ENCODE measurements at places on chromosomes 3 and 15.

- no peak for DNase-seq
Measured at GRCh38 chr3:67635806-67636205, 18.6 kb downstream of the SUCLG2 start.

DNA sequence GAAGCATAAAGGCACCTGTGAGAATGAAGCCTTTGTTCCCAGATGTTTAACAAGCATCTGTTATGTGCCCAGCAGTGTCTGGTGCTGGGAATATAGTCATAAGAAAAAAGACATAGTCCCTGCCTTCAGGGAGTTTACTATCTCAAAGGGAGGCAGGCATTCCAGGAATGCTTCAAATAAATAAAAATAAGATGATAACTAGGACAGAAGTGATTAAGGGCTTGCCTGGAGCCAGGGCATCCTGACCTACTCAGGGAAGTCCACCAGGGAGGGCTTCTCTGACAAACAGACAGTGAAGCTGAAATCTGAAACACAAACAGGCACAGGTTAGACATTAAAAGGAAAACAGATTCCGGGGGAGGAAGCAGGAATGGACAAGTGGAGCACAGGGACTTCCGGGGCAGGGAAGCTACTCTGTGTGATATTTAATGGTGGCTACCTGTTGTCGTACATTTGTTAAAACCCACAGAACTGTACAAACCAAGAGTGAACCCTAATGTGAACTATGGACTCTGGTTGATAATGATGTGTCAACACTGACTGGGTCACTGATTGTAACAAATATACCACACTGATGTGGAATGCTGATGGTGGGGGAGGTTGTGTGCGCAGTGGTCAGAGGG is 53.3 kb downstream of the ITGB5 start:
- DNase-seq: no peak

DNA sequence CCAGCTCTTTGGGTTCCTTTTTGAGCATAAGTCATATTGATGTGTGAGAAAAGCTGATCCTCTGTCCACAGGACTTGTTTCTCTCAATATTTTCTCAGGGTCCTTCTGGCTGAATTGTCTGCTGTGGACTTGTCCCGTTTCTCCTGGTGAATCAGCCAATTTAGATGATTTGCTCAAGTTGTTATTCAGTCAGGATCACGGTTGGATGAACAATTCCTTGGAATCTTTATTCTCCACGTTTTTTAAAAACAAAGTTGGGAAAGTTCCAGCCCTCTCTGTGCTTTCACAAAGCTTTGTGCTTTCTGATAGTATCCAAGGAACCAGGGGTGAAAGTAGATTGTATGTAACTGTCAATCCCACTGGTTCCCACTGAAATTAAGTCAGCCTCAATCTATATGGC is 61.3 kb downstream of the LRRC3B start:
- DNase-seq: no peak

- DNase-seq: no peak
Measured at GRCh38 chr3:184470551-184470950, 90.7 kb downstream of the CHRD start.

GRCh38 chr15:38622908-38623307 is 58.3 kb upstream of the RASGRP1 start:
- DNase-seq: no peak

- no peak for DNase-seq
Measured at GRCh38 chr3:186849374-186849975, 7.0 kb downstream of the ADIPOQ start.

DNA sequence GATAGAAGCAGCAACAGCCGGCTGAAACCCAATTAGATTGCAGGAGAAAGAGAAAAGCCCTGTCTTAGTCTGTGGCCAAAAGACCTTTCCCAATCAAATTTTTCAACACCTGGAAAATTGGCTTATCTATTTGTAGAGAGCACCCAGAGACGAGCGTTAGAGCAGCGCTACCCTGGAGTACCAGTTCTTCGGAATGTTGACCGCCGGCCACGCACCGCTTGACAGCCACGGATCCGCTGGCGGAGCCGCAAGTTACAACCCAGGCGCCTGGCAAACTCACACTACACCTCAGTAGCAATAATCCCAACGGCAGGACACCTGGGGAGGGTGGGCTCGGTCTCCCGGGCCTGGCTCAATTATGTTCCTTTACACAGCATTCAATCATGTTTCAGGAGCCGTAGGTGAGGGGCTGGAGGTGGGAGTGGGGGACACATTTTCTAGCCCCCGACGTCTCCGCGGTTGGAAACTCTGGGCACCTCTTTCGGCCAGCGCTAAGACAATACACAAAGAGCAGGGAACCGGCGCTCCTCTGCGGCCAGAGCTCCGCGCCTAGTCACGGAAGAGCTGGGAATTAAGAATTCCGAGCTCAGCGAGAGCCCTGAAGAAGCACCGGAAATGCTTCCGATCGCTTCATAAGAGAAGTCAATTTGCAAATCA is 1.2 kb downstream of the MB21D2 start:
- DNase-seq: peak; percentile 5

GRCh38 chr3:134366221-134366927 is 7.9 kb downstream of the AMOTL2 start:
- no peak for DNase-seq

- DNase-seq: no peak
Measured at GRCh38 chr15:77537006-77537405, 95.7 kb downstream of the LINGO1 start.

- no peak for DNase-seq
Measured at GRCh38 chr3:144585953-144586352, 614.3 kb downstream of the DIPK2A start.

DNA sequence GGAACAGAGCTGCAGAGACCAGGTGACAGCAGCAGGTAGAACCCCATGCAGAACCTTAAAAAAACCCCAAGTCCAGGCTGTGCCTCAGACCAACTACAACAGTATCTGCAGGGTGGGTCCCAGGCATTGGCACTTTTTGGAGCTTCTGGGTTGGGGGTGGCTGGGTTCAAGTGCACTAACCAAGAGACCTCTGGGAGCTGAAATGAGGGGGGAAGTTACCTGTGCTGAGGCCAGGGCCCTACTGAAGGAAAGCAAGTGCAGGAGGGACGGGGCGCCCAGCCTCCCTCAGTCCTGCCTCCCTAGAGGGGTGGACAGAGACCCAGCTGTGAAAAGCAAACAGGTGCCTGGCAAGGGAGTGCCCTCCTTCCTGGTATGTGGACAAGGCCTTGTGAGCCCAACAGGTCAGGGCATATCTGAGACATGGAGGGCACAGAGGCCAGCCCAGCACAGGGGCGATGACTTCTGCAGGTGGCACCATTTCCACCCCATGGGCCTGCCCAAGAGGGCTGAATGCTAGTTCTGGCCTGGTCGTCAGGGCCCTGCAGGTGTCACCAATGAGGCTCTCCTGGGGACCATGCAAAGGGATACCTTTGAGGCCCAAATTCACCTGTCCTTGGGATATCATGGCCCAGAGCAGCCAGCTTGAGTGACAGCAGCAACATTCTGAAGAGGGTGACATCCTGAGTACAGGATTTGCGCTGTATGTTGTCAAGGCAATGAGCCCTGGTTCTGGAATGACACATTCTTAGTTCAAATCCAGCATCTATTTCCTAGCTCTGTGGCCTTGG is 18.7 kb downstream of the CTSH start:
- DNase-seq: no peak

- no peak for DNase-seq
Measured at GRCh38 chr3:48885753-48886152, 12.9 kb downstream of the SLC25A20 start.

DNA sequence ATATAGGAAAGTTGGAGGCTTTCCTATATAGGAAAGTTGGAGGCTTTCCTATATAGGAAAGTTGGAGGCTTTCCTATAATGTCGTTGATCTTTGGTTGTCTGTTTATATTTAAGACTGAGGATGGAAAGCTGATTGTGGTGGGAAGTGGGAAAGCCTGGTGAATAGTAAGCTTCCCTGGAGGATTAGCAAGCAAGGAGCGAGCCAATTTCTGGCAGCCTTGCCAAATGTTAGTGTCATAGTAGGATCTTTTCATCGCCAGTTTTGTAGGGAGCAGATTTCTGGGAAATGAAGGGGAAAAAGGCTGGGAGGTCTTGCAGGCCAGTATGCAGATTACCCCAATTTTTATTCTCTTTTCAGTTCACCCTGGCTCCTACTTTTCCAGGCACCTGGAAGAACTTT is 39.9 kb upstream of the CCNL1 start:
- no peak for DNase-seq

DNA sequence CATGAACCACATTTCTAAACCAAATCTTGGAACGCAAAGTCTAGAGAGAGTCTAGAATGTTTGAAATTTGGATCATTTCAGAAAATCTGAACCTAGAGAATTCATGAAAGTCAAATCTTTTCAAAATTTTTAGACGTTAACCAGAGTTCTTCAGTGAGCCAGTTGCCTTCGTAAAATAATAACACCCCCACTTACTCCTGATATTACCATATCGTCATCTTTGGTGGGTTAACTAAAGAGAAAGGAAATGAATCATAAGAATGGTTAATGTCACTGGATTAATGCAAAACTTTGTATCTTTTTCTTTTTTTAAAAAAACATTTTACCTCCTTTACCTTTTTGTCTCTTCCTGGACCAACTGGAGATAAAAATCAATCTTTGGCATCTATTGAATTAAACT is 1.2 kb upstream of the ZBED2 start:
- DNase-seq: no peak

DNA sequence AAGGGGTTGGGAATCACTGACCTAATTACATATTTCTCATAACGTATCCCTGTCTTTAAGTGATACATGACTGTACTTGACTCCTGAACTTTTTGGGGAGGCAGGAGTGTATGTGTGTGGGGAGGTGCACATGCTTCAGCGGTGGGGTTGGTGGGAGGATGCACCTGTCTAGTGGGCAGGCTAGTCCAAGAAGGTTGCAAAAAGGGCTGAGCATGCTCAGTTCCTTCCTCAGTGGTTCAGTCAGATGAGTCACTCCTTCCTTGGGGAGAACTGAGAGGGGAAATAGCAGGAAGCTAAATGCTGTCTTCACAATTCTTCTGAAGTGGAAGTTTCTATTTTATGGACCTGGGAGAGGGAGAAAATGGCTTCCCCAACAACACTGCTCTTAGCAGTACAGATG is 24.6 kb upstream of the AP4E1 start:
- no peak for DNase-seq

DNA sequence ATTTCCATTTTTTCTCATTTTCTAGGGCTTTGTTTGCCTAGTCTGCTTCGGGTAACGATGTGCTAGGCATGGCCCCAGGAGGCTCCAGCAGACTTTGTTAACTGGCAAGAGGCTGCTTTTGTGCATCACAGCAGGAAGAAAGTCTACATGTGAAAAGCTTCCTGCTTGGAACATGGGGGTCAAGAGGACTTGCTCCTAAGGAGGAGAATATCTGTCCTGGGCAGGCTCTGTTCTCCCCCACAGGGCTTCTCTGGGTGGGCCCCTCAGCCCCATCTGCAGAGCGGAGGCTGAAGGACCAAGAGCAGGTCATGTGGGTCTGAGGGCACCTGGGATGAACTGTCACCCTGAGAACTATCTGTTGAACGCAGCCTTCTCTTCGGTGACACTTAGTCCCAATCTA is 94.7 kb downstream of the CCNL1 start:
- DNase-seq: no peak

GRCh38 chr15:29959384-29960137 is 123.2 kb upstream of the GOLGA8J start:
- DNase-seq: no peak

DNA sequence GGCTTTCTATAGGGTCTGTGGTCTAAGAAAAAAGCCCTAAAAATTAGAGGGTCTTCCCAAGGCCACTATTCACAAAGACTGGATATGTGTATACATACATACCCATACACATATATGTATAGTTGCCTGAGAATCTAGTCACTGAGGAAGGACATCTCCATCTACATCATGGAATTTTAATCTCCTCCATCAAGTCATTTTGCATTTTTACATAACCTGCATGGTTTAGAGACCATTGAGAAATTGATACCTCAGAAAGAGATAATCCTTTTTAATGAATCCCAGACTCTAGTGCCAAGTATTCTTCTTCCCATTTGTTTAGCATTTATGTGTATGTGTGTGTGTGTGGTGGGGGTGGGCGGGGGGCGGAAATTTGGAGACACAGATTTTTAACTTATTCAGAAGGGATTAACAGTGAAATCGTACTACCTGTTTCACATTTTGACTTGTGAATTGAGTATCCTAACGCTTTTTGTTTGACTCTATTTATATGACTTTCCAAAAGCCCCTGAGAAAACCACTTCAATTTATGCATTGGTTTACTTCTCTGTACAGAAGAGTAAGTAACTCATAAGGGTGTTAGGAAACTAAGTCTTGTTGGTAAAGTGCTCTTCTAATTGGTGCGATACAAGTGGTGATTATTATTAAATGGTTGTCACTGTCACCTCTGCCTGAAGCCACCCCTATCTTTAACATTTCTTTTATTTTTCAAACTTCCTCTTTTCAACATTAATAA is 166.9 kb downstream of the MEIS2 start:
- no peak for DNase-seq

DNA sequence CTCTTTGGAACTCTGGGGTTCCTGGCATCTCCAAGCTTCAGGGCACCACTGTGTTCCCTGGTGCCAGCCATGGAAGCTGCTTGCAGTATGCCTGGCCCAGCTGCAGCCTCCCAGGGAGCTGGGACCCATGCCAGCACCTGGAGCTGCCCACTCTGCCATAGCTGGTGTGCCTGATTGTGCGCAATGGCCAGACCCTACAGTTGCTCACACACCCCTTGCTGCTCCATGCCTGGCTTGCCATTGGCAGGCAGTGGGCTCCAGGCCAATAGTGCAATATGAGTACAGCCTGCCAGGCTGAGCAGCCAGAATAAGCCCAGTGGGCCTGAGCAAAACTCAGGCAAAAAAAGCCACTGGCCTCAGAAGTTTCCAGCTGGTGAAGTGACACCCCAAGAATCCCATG is 43.8 kb upstream of the LRRFIP2 start:
- no peak for DNase-seq

- no peak for DNase-seq
Measured at GRCh38 chr3:178705925-178706324, 169.7 kb downstream of the KCNMB2 start.

DNA sequence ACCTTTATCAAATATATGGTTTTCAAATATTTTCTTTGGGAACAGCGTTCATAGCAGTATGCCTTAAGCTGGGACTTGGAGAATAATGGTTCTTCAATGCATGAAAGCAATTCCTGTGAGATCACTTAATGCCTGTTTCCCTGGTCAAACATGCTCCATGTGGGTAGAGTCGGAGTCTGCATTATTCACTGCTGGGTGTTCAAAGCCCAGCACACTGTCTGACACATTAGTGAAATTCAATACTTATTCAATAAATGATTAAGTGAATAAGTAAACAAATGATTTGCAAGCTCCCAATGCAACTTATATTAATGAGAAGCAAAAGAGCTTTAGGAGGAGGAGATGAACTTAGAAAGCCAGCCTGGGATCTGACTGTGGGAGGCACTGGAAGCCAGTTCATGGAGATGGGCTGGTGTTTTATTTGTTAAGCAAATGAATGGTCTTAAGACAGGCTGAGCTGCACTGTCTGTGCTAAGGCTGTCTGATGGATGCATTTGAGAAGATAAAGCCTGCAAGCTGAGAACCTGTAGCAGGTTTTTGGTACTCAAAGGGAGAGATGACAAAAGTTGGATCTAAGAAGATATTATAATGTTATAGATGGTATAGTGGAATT is 490.8 kb downstream of the MCTP2 start:
- no peak for DNase-seq

- no peak for DNase-seq
Measured at GRCh38 chr3:25849641-25850385, 59.9 kb downstream of the OXSM start.
